CMK (cell line): ENCODE measurements at places on chromosomes 1 and 21.

DNA sequence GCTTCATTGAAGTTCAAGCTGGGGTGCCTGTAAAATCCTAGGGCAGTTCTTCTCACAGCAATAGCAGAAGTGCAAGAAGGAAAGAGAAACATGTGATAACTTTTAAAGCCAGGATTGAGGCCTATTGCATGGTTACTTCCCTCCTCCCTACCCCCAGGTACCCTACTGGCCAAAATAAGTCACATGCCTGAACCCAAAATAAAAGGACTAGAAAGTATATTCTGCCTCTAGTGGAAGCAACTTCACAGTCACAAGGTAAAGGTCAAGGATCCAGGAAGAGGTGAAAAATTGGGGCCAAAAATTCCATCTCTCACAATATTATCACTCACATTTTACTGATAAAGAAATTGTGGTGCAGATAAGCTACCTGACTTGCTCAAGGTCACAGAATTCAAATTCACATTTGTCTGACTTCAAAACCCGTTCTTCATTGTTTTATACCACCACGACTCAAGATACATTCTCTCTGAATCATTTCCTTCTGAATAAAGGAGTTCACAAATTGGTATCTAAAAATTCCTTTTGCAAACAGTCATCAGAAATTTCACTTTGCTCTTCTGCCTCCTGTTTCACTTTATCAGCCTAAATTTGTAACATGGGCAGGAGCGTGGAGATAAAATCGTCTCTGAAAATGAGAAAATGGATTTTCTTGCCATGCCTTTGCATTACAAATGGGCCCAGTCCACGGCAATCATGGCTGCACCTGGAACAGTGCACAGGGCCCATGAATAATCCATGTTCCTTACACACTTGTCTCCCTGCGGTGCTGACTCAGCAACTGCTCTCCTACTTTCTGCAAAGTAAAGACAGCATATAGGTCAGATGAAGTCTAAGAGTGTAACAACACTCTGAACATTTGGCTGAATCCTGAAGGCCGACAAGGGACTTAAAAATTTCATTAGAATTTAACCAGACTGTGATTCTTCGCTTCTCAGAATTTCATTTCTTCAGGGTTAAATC lies 485.3 kb upstream of the NFIA start:
- peak; percentile 17 for DNase-seq

DNA sequence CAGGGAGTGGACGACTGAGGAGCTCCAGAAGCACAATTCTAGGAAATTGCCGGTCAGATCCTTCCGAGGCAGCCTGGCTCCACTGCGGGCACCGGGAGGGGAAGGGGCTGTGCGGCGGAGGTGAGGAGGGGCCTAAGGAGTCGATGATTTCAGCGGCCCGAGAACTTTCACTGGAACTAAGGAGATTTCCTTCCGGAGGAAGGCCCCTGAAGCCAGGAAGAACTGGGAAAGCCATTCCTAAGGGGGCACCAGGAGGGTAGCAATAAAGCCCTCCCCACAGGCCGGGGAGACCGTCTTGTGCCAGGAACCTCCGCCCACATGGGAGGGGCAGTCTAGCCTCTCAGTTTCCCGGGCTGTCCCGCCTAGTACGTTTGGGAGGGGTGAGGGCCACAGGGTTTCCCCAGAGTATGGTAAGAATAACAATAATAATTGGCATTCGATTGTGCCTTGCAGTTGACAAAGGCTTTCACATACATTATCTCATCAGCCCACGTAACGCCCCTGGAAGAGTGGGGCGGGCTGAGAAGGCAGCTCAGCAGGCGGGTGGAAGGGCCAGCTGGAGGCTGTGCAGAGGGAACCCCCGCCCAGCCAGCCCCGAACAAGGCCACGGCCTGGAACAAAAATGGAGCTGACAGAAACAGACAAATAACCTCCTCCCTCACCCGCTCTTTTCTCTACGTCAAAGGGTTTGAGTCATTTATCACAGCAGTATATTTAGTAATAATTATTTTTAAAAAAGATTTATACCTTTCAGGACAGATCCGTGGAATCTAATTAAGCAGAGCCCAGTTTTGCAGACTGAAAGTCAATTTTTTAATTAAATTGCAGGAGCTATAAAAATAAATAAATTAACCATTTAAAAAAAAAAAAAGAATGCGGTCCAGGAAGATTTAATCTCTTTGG lies 19.8 kb downstream of the NPR1 start:
- DNase-seq: no peak

DNA sequence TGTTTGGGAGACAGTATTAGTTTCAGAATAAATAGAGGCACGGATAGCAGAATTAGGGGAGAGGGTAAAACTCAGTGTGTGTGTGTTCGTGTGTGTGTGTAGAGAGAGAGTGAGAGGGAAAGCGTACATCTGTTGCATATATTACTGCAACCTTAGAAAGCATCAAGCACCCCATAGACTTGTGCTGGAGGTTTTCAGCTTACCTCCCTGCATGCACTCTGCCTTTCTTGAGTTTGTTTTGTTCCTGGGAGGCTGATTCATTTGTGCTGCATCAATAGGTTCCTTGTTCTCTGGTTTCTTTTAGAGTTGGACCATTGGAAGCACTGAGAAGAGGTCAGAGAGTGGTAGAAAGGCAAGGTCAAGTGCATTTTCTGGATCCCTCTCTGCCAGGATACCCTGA lies 104.4 kb upstream of the KCNK1 start:
- DNase-seq: no peak

- DNase-seq: no peak
Measured at GRCh38 chr1:61496501-61496900, 228.4 kb downstream of the TM2D1 start.

DNA sequence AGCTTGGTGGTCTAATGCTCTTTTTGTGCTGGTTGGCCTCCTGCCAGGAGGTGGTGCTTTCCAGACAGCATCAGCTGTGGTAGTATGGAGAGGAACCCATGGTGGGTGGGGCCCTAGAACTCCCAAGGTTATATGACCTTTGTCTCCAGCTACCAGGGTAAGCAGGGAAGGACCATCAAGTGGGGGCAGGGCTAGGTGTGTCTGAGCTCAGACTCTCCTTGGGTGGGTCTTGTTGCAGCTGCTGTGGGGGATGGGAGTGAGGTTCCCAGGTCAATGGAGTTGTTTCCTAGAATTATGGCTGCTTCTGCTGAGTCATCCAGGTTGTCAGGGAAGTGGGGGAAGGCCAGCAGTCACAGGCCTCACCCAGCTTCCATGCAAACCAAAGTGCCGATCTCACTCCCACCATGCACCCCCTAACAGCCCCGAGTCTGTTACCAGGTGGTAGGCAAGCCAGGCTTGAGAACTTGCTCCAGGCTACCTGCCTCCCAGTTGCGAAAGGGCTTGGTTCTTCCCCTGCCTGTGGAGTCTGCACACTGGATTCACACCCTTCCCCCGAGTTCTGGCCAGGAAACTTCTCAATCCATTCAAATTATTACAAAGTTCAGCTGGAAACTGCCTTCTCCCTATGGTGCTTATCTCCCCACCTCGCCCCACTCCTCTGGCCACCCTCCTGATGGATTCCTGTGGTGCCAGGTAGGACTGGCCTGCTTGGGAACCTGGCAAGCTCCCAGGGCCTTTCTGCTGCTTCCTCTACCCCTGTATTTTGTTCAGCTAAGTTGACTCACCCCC lies 37.8 kb downstream of the DRAM2 start:
- DNase-seq: no peak

- no peak for DNase-seq
Measured at GRCh38 chr1:110150330-110151174, at the start of gene SLC6A17. Gene SLC6A17, plus strand, starts transcription at chr1:110150494. Its CDS starts 16,436 bp downstream, at chr1:110166930.

DNA sequence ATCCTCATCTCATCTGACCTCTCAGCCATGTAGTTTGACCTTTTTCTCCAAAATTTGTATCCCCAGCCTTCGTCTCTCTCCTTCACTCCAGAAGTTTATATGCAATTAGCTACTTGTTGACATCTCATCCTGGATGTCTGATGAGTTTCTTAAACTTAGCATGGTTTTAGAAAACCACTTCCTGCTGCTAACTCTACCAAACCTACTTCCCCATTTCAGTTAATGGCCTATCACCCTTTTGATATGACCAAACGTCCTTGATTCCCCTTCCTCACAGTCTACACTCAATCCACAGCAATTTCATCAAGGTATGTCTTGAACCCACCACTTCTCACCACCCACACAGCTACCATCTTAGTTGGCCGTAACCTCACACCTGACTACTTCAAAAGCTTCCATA lies 121.9 kb downstream of the LRRC40 start:
- no peak for DNase-seq

DNA sequence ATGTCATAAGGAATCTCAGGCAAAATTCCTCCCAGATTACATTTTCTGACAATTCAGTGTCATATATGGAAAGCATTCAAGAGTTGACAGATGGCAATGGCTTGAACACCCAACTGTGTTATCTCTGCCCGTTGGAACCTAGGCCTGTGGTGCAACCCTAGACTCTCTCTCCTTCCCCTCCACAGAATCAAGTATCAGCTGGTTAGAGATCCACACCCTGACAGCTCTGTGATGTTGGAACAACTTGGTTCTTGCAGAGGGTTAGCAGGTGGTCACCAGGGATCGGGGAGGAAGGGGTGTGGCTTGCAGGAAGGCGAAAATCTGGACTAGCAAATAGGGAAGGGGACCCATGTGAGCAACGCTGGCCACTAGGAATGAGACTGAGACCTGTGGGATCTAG lies 26.3 kb downstream of the PCSK9 start:
- no peak for DNase-seq

DNA sequence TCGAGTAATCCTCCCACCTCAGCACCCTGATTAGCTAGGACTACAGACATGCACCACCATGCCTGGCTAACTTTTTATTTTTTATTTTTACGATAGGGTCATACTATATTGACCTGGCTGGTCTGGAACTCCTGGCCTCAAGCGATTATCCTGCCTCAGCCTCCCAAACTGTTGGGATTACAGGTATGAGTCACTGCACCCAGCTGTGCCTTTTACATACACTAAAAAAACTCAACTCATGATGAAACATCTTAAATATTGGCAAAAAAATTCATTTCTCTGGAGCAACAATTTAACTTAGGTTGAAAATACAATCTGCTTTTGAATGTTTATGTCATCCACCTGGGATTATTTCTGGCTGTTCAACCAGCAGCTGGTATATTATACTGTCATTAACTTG lies 598.3 kb upstream of the ZP4 start:
- no peak for DNase-seq

DNA sequence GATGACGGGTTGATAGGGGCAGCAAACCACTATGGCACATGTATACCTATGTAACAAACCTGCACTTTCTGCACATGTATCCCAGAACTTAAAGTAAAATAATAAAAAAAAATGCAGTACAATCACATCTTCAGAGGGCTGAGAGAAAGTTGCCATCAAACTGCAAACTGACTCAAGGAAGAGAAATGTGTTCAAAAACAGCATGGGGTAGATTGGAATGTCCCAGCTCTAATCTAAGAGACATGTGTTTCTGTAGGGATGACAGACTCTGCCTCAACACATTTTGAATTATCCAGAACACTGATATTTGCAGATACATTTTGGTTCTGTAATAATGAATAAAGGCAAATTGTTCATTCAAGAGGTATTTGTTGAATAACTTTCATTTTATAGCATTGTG lies 171.2 kb upstream of the RUNX1 start:
- no peak for DNase-seq

DNA sequence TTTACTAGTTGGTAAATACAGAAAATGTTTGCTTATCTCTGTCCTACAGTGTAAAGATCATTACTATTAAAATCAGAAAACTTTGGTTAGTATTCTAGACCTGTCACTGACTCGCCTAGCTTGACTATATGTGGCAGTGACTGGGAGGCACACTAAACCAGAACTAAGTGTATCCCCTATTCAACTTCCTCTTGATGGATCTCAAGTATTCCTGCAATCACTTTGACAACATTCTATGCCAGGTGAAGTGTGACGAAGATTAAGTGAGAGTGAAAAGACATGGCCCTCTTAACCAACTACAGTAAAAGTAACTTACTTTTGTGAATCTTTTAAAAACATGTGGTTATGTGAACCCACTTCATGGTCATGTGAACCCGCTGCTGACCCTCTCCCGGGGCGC lies 223.0 kb upstream of the ADAMTS5 start:
- DNase-seq: no peak

GRCh38 chr1:17162941-17163340 lies 42.0 kb upstream of the PADI1 start:
- no peak for DNase-seq
